ENCODE measurements at places on chromosomes 2 and 18. TPM values are rescaled to one million over a fixed set of nuclear protein-coding genes. Genes with fewer than 3 reads are reported as not detected.

RIT2 gene
- total RNA-seq: not detected

TLK1 gene
- total RNA-seq: 75.4 TPM

DNAJC5G gene
- not detected for total RNA-seq

SKOR2 gene
- not detected for total RNA-seq

PLEKHB2 gene
- 71.4 TPM for total RNA-seq

Measured in mucosa of gallbladder (tissue), 1 donor.